Hematopoietic multipotent progenitor cell treated with erythropoietin and hydrocortisone succinate and interleukin-3 and kit ligand, for 6 days (in vitro differentiated cells): ENCODE measurements at places on chromosomes 4 and X.

GRCh38 chrX:149313871-149314371 lies 191.2 kb downstream of the IDS start:
- no peak for DNase-seq

DNA sequence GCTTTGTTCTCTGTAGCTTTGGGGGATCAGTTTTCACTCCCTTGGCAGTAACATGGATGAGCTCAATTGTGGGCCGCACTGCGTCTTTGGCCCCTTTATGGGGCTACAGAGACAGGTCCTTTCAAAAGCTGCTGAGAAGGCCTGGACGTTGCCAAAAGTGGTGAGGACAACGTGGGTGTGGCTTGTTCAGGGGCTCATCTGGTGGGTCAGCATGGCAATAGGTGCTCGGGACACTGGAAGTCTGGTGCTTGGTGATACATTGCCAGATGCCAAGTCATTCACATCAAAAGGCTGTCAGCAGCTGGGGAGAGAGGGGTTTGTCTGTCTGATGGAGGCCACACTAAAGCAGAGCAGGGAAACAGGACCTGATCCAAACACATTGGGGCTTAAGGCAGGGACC lies 149.8 kb upstream of the EOLA2 start:
- no peak for DNase-seq

- peak; percentile 85 for DNase-seq
Measured at GRCh38 chr4:48016141-48017107, at the start of the genes CNGA1 and NIPAL1. Gene CNGA1, minus strand, starts transcription at chr4:48016681. Its CDS starts 63,992 bp downstream, at chr4:47952689. Gene NIPAL1, plus strand, starts transcription at chr4:48016772. Its CDS starts 68 bp downstream, at chr4:48016840.

GRCh38 chr4:152531479-152531878 lies 4.4 kb downstream of the FBXW7 start:
- DNase-seq: no peak

GRCh38 chr4:37978248-37978924 lies 18.2 kb downstream of the PTTG2 start:
- peak; percentile 57 for DNase-seq

- DNase-seq: no peak
Measured at GRCh38 chrX:128020701-128021100, 31.5 kb downstream of the ACTRT1 start.

GRCh38 chr4:185039508-185040273 lies 21.4 kb downstream of the HELT start:
- peak; percentile 84 for DNase-seq

DNA sequence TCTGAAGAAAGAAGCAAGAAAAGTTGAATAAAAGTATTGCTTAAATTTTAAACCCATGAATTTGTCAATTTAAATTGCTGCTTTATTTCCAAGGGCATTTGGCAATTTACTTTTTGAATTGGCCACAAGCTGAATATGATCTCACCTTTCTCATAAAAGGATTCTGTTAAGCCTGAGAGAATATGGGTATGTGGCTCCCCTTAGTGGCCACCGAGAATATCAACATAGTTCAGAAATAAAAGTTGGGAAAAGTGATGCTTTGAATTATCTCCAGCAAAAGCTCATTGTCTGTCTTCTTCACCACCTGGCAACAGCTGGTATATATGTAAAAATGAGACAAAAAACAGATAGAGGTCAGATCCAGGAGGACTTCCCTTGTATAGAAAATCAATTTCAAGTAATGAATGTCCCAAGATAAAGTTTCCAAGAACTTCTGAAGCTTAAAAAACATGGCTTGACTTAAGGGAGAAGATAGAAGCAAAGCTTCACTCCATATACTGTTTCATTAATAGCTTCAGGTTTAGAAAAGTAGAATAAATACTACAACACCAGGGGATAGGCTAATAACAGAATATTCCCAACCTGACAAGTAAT lies 290.7 kb upstream of the FAM241A start:
- peak; percentile 51 for DNase-seq

GRCh38 chr4:19403786-19404370 lies 847.8 kb upstream of the SLIT2 start:
- no peak for DNase-seq
